H9 (cell line): ENCODE measurements at places on chromosomes 4 and X. TPM values are rescaled to one million over a fixed set of nuclear protein-coding genes. Genes with fewer than 3 reads are reported as not detected.
A peak's percentile ranks its signal among the peaks of the same experiment; 100 is the strongest.

The ZNF141 gene
- total RNA-seq = 38.0 and 42.1 TPM in 2 replicates

The DGKK gene
- 1.4 and 1.6 TPM in 2 replicates for total RNA-seq

The GAGE2A gene
- total RNA-seq = not detected in 2 replicates

The RASSF6 gene
- total RNA-seq = 0.15 and 0.22 TPM in 2 replicates

The MTTP gene
- 0.46 and 0.64 TPM in 2 replicates for total RNA-seq

The OTC gene
- not detected in 2 replicates for total RNA-seq

The FAM133A gene
- total RNA-seq = 0.83 and 0.90 TPM in 2 replicates

The ADGRL3 gene
- total RNA-seq = 5.9 and 6.4 TPM in 2 replicates

DNA sequence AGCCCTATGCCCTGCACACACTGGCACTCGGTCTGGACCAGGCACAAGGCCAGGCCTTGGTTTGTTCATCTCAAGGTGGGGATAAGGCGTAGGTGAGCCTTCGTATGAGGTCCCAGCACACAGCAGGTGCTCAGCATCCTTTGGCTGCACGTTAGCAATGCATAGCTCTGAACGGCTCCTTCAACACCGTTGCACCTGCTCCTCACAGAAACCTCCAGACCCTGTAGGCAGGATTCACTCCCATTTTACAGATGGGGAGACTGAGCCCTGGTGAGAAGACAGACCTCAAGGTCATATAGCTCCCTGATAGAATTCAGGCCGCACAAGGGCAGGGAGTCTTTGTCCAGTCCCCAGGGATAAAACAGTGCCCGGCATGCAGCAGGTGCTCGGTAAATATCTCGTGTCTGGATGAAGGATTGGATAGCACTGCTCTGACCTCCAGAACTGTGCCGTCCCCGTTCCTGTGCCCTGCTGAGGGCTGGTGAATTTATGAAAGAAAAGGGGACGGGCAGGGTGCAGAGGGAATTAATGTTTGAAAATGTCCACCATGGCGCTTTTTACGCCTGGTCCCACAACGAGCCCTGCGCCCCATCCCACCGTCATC, 2.4 kb downstream of the PPP2R2C start:
- peak; percentile 20 for DNase-seq

DNA sequence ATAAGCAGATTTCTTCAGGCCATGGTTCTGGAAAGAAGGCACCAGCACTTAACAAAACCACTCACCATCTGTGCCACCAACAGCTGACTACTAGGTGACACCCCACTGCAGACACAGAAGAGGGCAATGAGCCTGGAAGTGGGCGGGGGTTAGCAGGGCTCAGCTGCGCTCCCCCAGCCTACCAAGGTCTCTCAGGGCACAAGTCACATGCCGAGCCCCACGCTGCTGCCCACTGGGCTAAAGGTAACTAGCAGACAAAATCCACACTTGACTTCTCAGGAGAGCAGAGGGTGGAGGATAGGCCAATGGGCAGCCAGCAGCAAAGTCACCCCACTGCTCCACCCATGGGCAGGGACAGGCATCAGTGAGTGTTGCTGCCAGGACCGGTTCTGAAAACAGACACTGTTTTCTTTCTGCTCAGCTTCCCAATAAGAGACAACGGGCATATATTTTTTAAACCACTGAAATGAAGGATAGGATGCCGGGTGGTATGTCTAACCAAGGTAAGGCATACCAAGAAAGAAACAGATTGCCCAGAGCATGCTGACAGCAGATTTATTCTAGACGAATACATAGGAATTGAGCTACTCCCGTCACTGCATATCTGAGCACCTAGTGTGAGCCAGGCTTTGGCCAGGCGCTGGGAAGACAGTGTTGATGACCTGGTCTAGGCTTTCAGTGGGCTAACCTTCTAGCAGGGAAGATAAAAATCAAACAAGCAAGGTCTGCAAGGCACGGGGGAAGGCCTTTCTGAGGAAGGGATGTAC, 20.1 kb downstream of the ACSL1 start:
- peak; percentile 44 for DNase-seq

GRCh38 chr4:99612281-99612680, 37.7 kb downstream of the MTTP start:
- no peak for DNase-seq

DNA sequence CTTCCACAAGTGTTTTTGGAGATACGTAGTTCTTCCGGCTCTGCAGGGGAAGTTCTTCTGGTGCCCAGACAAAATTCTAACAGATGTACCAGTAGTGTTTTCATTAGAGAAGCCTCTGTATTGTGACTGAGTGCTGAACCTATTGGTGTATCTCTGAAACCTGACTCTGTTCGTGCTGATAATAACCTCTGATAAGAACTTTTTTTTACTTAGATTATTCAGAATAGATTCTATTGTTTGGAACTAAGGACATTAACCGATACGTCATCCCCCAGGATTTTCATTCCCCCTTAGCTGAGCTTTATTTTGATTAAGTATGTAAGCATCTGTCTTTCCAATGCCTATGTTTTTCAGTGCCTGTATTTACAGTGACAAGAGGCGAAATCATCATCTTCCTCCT, 362.9 kb downstream of the PDGFC start:
- DNase-seq = no peak

- DNase-seq = no peak
These were observed 14.3 kb downstream of the EPHA5 start for GRCh38 chr4:65656008-65656407.

GRCh38 chrX:152637649-152638442, at the start of gene GABRQ:
Gene GABRQ, plus strand, starts transcription at chrX:152637895. Its CDS starts 308 bp downstream, at chrX:152638203.
- peak; percentile 94 for DNase-seq

DNA sequence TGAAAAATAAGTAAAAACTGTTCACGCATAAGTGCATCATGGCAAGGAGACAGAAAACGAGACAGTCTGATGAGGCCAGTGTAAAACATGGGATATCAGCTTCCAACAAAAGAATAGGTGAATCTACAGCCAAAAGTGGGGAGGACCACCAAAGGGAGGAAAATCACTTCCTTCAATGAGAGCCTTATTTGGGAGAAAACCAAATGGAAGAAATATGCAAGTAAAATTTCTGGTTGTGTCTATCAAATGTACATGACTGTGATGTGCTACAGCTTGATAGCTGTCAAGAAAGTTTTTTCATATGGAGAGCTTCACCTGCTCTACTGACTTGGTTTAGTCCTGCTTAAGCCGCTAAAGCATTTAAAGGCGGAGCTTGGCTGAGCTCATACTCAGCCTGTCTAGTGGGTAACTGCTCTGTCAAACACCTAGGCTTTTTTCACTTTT, 66.2 kb downstream of the MAGEA1 start:
- DNase-seq = peak; percentile 37

DNA sequence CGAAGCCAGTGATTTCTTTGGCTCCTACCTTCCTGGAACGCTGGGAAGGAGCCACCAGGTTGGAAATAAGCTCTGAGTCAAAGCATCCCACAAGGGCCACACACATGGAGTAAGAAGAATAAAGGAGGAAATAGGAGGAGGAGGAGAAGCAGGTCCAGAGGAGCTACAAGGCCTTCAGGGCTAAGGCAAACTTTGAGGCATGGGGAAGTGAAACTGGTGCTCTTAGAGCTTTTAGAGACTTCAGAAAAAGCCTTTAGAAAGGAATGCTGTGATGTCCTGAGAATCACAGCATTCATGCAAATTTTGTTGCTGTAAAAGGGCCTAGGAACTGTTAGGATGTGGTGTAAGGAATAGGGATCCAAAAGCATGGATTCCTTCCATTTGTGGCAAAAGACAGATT, 135.9 kb upstream of the ARHGEF9 start:
- DNase-seq = no peak

DNA sequence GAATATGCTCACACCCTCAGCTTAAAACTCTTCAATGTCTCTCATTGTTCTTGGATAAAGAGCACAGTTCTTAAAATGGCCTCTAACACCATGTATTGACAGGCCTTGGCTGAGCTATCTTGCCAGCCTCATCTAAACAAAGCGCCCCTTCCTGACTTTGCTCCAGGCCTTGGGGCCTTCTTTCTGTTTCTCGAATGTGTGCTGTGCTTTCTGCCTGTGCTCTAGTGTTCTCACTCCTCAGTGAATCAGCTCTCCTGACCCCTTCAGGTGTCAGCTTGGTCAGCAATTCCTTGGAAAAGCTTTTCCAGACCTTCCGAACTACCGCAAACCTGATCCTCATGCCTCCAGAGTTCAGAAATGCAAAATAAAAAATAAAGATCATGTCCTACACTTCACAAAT, 346.3 kb upstream of the FSTL5 start:
- peak; percentile 37 for DNase-seq

DNA sequence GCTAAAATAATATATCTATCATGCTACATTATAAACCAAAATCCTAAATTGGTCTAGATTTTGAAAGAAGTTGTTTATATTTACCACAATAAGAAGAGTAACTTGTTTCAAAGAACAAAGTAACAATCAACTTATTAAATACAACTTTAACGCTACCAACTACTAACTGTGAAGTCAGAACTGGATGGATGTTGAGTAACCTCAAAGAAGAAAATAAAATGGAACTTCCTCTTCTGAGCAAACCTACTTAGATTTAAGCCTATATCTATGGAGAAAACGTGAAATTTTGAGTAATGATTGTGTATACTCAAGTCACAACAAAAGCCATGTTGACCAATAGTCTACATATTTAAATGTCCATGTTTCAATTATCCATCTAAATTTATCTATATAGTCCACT, 25.7 kb downstream of the SH3RF1 start:
- no peak for DNase-seq

DNA sequence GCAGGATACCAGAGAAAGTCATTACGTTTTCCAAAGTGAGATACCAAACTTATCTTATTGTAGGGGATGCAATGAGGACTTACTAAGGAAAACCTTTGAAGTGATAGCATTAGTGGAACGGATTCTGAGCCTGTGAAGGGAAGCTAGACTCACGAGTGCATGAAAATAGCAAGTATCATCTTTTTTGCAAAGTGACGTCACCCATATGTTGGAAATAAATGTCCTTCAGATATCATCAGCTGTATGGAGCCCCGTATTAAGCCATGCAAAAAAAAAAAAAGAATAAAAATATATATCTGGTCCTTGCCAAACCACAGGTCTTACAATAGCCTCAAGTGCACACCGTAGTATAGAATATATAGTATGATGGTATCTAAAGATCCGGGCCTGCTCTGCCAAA, 46.8 kb upstream of the ITM2A start:
- no peak for DNase-seq

DNA sequence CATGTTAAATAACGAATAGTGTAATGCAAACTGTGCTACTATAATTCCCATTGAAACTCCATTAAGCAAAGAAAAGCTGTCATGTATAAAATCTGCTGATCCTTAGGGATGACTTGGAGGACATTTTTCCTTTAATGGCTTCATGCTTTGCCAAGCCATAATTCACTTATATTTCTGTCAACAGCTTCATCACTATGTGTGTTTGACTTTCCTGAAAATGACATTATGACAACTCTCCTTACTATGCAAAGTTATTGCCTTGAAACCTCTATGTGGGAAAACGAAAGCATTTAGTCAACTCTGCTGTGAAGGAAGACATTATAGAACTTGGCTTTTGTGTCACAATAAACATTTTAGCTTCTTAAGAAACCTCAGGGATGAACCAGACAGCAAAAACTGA, 210.5 kb downstream of the GRXCR1 start:
- no peak for DNase-seq

DNA sequence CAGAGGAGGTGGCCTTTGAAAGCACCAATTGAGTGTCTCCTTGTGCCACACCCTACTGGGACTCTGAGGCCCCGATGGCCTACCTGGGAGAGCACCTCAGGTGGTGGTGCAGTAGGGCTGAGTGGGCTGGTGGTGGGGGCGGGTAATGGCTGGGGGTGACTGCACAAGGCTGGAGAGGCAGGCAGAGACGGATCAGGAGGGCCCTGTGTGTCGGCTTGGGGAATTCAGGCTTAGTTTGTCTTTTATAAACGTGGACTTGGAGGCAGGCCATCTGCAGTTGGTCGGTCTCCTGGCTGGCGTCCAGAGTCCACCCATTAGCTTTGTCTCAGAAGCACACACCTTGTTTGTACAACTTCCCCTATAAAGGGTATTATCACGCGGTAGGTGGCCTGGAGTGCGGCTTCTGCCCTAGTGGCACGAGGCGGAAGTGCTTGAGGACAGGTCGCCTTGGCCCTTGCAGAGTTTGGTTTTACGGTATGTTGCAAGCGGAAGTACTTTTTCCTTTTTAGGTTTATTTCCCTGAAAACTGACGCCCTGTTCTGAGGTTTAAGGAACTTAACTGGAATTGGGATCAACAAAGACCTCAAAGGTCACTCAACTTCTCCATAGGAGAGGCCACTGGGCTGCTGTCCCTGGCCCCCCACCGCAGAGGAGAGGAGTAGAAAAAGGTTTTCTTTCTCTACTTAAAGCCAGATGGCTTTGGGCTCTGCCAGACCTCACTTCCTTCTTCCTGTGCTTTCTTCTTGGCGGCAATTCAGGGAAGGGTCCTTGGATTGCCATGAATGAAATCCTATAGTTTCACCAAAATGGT, 8.0 kb downstream of the TBC1D14 start:
- DNase-seq = peak; percentile 59

- DNase-seq = no peak
These were observed 96.9 kb upstream of the GPRIN3 start for GRCh38 chr4:89404530-89404929.

DNA sequence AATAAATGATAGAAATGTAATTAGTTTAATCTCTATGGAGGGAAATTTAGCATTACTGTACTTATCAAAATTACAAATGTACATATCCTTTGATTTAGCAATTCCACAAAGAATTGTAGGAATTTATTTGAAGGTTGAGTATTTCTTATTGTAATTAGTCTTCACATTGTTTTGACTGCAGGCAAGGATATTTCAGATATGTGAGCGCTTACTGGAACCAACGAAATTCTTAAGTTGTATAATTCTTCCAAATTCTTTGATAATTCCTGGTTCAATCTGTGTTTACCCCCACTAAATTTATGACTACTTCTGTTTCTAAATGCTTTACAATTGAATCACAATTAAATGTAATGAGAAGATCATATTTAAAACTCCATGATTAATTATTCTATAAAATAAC, 26.9 kb upstream of the WWC2 start:
- DNase-seq = no peak

- no peak for DNase-seq
These were observed 33.8 kb upstream of the GPR174 start for GRCh38 chrX:79110731-79111130.

- no peak for DNase-seq
These were observed 43.1 kb upstream of the FAM9C start for GRCh38 chrX:13087322-13088155.

- no peak for DNase-seq
These were observed 29.0 kb downstream of the PDHA1 start for GRCh38 chrX:19372547-19373331.

- DNase-seq = no peak
These were observed 10.7 kb upstream of the PCYT1B start for GRCh38 chrX:24657671-24658386.

GRCh38 chrX:151988706-151989299, 14.3 kb upstream of the GABRE start:
- DNase-seq = no peak

GRCh38 chr4:119729835-119730670, 101.4 kb upstream of the PDE5A start:
- no peak for DNase-seq
